ENCODE measurements at places on chromosomes 5 and 9.

GRCh38 chr5:96671441-96671840 lies 9.3 kb downstream of the CAST start:
- DNase-seq: no peak

DNA sequence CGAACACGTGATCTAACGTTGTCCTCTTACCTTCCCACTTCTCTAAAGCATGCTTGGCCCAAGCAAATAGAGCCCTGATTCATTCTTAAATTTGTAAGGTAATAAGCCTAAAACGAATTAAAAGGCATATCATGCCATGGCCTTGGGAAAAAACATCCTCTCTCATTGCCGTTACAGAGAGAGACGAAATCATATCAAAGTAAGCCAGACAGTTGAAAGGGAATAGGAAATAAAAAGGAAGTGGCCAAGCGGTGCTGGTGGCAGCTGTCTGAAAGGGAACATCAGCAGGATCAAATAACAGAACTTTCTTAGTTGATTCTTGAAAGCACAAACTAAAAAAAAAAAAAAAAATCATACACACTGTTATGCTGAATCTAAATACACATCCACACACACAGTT lies 49.1 kb upstream of the CDH6 start:
- no peak for DNase-seq

DNA sequence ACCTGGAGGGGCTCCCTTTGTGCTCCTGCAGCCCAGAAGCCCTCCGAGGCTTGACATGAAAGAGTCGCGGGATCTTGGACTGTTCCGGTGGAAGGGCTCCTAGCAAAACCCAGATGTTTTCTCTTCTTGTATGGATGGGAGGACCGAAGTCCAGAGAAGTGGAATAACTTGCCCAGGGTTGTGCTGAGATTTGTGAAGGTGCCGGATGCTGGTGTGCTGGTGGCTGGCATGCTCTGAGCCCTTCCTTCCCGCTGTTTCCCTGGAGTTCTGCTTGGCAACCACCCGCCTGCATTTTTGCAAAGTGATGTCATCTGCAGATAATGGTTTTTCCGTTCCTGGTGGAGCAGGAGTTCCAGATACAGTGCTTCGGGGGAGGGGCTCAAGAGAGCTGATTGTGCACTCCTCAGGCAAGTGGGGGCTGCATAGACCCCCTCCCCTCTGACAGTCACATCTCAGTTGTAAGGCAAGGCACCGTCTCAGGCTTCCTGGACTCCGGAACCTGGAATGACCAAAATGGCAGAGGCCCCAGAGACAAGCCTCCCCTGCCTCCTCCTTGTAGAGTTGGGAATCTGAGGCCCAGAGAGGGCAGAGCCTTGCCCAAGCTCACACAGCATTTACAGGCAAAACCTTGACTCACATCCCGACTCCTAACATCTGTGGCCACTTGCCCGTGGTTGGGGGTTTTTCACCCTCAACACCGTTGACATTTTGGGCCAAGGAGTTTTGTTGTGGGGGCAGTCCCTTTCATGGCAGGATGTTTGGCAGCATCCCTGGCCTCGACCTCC lies 157.0 kb downstream of the RGS3 start:
- DNase-seq: no peak

DNA sequence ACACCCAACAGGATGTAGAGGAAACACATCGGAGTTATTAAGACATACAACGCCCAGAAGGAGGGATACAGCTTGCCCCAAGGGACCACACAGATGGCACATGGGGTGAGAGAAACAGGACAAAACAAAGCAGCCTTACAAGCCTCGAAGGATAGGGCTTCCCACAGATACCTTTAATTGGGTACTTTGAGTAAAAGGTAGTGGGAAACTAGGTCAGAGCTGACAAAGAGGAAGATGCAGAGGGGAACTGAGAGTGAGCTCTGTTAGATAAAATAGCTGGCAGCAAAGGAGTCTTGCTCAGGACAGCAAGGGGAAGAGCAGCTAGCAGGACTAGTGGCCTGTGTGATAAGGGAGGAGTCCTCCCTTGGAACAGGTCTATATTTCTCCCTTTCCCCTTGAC lies 48.2 kb downstream of the OTP start:
- DNase-seq: no peak

DNA sequence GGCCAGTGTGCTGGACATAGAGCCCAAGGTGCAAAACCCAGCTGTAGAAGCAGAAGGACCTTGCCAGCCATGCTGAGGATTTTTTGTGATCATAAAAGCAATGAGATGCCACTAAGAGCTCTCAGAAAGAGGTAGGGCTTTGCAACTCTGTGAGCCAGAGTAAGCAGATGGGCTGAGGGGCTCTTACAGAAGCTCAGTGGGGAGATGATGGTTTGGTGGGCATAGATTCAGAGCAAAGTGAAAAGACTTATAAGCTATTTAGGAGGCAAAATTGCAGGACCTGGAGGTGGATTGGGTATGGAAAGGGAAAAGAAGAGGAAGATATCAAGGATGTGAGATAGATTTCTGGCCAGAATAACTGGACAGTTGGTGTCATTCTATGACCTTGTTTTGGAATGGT lies 302.0 kb downstream of the NTRK2 start:
- DNase-seq: no peak

GRCh38 chr9:111659691-111660090 lies 1.7 kb upstream of the GNG10 start:
- DNase-seq: no peak

- DNase-seq: no peak
Measured at GRCh38 chr5:77733130-77733529, 43.0 kb downstream of the TBCA start.

GRCh38 chr9:96395964-96396363 lies 12.5 kb upstream of the SLC35D2 start:
- no peak for DNase-seq

DNA sequence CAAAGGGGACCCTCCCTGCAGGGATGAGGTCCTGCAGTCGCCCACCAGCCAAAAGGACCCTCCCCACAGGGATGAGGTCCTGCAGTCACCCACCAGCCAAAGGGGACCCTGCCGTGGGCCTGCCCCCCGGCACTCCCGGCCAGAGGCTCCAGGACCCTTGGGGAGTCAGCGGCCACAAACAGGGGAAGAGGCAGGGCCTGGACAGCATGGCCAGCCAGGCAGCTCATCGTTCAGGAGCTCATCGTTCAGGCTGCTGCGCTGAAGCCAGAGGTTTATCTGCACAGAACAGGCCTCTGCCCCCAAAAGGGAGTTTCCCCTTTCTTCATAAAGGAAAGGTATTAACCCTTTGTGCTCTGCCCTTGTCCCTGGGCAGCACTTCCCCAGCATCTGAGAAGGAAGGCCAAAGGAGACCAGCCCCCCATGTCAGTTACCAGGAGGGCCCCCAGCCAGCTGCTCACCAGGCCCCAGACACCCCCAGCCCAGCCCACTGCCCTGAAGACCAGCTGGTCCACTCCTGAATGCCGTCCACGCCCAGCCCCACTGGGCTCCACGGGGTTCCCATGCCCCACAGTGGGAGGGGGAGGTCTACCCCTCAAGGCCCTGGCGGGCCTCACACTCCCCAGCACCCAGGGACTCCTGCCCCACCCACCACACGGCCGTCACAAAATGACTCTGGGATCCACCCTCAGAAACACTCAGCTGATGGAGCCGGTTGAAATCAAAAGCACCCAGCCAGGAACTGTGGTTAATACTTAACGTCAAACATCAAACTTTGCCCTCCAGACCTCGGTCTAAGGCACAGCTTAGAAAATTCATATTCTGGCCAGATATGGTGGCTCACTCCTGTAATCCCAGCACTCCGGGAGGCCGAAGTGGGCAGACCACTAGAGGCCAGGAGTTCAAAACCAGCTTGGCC lies 6.3 kb downstream of the SLC12A7 start:
- DNase-seq: no peak

DNA sequence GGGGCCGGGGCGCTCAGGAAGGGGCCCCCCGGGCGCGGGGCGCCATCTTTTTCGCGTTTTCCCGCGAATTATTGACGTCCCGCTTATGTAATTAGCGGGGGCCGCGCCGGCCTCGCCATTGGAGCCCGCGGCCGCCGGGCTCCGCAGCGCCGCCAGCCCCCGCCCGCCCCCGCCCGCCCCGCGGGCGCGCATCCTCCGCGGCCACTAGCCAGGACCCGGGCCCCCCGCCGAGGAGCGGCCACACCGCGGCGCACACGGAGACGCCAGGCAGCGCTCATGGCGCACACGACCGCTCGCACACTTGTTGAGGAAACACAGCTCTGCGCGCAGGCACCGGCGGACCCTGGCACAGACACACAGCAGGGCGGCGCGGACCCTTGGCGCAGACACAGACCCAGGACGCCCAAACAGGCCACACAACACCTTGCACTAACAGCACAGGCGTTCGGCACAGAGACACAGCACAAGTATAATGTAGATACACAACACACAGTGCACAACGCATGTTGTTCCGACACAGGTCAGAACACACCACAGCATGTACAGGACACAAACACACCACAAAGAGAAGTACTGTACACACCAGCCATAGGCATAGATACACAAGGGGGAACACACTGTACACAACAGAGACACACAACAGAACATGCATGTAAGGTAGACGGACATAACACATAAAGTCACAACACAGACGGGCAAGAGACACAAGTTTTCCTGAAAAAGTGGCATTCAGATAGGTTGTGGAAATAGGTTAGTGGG lies 467 bp upstream of the PHF19 start:
- peak; percentile 85 for DNase-seq

DNA sequence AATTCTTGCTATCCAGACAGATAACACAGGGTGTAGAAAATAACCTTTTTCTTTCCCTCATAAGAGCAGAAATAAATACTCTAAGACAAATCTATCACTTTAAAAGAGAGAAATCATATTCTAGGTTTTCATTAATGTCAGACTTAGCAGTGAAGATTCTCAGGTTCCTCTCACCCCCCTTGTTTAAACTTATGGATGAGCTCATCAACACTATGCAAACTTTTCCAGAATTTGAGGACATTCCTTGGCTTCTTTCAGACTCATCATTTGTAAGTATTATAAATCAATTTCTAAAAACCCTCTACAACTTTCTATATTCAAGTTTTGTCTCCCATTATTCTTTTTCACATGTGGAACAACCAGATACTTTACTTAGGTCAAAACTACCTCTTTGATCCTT lies 374.9 kb upstream of the TRPC7 start:
- no peak for DNase-seq

DNA sequence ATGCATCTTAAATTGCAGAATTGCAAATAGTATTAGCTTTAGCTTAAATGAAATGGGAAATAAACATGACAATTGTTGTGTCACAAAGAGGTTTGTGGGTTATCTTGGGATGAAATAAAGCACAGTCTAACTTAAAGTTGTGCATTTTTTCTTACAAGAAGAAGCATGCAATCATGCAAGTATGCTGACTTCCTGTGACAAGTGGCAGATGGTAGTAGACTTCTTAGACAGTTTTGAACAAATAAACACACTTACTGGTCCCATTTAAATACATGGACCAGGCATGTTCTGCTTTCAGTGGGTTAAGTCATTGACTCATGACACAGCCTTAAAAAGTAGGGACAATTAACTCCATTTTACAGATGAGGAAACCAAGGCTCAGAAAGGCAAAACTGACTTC lies 15.9 kb upstream of the C5orf63 start:
- DNase-seq: no peak

- no peak for DNase-seq
Measured at GRCh38 chr9:126448136-126448535, 121.5 kb downstream of the MVB12B start.

GRCh38 chr9:81804306-81804705 lies 115.0 kb upstream of the TLE1 start:
- DNase-seq: no peak

DNA sequence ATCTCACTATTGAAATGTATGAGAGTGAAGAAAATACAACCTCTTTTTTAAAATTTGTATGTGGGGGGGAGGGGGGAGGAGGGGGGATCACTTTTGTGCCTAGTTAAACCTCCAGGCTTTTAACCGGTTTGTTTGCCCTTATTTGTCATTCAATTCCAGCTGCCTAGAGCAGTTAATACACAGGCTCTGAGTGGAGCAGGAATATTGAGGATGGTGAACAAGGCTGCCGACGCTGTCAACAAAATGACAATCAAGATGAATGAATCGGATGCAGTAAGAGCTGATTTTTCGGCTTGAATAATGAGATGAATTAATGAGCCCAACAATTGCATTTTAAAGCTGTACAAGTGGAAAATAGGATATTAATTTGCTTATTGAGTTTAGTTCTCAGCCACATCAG lies 28.7 kb upstream of the SNX24 start:
- no peak for DNase-seq

DNA sequence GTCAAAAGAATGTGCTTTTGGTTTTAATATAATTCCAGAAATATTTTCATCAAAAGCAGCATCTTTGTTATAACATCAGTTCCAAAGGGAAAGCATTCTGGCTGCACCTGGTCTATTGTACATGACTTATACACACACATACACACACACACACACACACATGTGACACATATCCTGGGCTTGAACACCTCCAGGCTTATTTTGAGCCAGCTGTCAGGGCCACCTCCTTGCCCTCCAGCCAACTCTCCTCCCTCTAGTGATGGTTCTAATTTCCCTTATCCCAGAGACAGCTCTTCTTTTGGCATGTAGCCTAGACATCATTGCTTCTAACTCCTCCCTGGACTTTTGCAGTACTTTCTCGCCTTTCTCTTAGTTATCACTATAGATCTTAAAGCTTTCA lies 115.0 kb downstream of the PIK3R1 start:
- DNase-seq: no peak

GRCh38 chr5:168434746-168435321 lies 51.4 kb upstream of the RARS1 start:
- DNase-seq: no peak

DNA sequence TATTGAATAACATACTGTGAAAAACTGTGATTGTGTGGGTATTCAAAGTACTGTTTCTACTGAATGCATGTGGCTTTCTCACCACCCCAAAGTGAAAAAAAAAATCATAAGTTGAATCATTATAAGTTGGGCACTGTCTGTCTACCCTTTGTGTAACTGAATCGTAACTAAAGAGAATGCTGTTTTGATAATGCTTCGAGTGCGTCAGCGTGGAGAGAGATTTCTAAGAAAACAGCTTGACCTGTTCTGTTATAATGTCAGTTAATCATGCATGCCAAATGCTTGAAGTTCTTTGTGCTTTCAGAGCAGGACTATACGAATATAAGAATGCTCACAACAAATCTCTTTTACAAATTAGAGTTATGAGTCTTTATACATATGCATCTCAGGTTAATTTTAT lies 148.8 kb upstream of the SGCD start:
- DNase-seq: no peak

DNA sequence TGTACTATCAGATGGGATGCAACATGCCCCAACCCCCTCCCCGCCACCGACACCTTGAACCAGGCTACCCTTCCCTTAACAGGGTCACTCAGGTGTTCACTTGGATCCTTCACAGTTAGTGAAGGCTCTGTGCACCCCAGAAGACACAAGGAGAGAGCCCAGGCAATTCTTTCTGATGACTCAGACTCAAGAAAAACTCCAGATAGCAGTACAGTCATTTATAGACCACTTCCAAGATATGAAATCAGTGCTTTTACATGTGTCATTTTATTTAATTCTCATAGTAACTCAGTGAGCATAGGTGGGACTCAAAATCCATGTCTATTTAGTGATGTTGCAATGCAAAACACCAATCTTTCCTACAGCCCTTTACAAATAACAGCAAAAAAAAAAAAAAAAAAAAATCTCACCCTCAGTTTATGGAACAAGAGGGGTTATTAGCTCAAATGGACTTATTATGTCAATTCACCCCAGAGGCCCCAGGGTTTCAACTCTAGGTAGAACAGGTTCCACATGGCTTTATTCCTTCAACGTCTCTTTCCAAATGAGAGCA lies 71.9 kb downstream of the FOXD1 start:
- DNase-seq: no peak

GRCh38 chr9:106682420-106682819 lies 180.5 kb upstream of the ZNF462 start:
- no peak for DNase-seq

- no peak for DNase-seq
Measured at GRCh38 chr5:119795768-119796167, 166.4 kb downstream of the FAM170A start.

Data from natural killer cell treated with Interleukin-12 subunit alpha and Interleukin-12 subunit beta and Interleukin-15 and Interleukin-18, amount 100 ng/mL, for 72 hours (primary cell).